Left ventricle myocardium inferior (tissue), 1 donor: ENCODE measurements at places on chromosomes 13 and 19.

DNA sequence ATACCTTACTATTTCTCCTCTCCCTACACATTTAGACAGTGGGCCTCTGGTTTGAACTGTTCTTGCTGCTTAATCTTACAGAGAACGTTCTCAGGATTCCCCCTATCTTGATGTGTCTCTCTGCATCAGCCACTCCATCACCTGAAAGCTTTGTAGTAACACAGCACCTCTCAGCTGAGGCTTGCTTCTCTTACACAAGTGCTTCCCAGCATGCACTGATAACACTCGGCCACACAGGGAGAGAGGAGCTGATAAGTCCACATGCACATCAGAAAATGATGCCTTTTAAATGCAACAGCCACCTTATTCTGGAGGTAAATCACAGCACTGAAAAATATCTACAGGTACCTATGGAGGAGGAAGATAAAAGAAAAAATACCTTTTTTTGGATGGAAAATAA lies 192.2 kb upstream of the TSHZ3 start:
- peaks cover 73% of the 10 kb centered on the region for H3K27me3 ChIP-seq
- no peak overlapping the region for H3K4me3 ChIP-seq
- H3K36me3 ChIP-seq, result no peaks in the 10 kb centered on the region
- no peak overlapping the region for H3K27ac ChIP-seq
- no peaks in the 10 kb centered on the region for H3K4me1 ChIP-seq

DNA sequence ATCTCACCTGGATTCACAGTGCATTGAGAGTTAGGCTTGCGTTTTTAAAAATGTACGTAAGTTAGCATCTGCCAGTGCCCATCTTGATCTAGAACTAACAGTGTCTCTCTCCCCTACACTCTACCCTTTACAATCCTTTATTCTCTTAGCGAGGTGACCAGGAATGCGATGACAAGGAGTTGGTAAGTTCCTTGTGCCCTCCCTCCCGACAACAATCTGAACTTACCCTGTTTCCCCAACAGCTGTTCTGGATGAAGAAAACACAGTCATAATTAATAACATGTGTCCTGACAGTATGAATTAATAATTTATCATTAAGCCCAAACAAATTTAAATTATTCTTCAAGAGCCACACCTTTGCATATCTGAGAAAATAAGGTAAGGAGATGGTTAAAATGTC lies 6.3 kb downstream of the TSHZ3 start:
- H3K4me1 ChIP-seq, result peaks cover 31% of the 10 kb centered on the region
- no peak overlapping the region for H3K4me3 ChIP-seq
- DNase-seq, result no peak
- H3K27ac ChIP-seq, result no peak overlapping the region

GRCh38 chr13:113065406-113066141 lies 40.0 kb upstream of the F7 start:
- H3K27ac ChIP-seq, result no peak overlapping the region
- H3K4me3 ChIP-seq, result no peak overlapping the region
- H3K4me1 ChIP-seq, result no peaks in the 10 kb centered on the region
- DNase-seq, result no peak

GRCh38 chr13:24355103-24355502 lies 45.7 kb downstream of the C1QTNF9 start:
- H3K36me3 ChIP-seq, result no peaks in the 10 kb centered on the region
- no peak overlapping the region for H3K4me3 ChIP-seq
- DNase-seq, result no peak
- no peaks in the 10 kb centered on the region for H3K4me1 ChIP-seq
- no peak overlapping the region for H3K27ac ChIP-seq

GRCh38 chr19:4009990-4010807 lies 2.7 kb downstream of the PIAS4 start:
- H3K27ac ChIP-seq, result peak overlapping the region; percentile 41
- H3K4me3 ChIP-seq, result peak overlapping the region; percentile 23
- DNase-seq, result no peak

GRCh38 chr13:33479105-33479504 lies 193.6 kb upstream of the STARD13 start:
- no peaks in the 10 kb centered on the region for H3K4me1 ChIP-seq
- no peaks in the 10 kb centered on the region for H3K27me3 ChIP-seq
- DNase-seq, result no peak
- H3K4me3 ChIP-seq, result no peak overlapping the region
- H3K36me3 ChIP-seq, result no peaks in the 10 kb centered on the region

GRCh38 chr13:52924289-52925148 lies 76.1 kb upstream of the PCDH8 start:
- H3K4me3 ChIP-seq, result no peak overlapping the region
- H3K27ac ChIP-seq, result peak overlapping the region; percentile 64
- peaks cover 66% of the 10 kb centered on the region for H3K27me3 ChIP-seq
- no peak for DNase-seq

DNA sequence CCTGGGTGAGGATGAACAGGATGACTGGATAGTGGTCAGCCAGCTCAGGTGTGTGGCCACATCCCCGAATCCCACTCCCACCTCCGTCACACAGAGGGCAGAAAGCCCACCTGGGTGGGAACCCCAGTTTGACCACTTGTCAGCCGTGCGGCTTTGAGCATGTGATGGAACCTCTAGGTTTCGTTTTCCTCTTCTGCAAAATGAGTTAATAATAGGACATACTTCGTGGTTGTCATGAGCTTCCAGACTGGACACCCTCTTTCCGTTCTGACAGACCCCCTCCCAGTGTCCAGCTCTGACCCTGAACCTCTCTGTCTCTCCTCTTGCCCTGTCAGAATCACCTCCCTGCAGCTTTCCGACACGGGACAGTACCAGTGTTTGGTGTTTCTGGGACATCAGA lies 1.8 kb downstream of the AXL start:
- H3K36me3 ChIP-seq, result no peaks in the 10 kb centered on the region
- DNase-seq, result no peak
- peak overlapping the region; percentile 91 for H3K27ac ChIP-seq
- H3K4me1 ChIP-seq, result peaks cover 32% of the 10 kb centered on the region
- H3K4me3 ChIP-seq, result peak overlapping the region; percentile 73

- peaks cover 49% of the 10 kb centered on the region for H3K4me1 ChIP-seq
- H3K36me3 ChIP-seq, result peaks cover 5% of the 10 kb centered on the region
- peak; percentile 45 for DNase-seq
Measured at GRCh38 chr19:34254698-34255432, 511 bp downstream of the GARRE1 start.

DNA sequence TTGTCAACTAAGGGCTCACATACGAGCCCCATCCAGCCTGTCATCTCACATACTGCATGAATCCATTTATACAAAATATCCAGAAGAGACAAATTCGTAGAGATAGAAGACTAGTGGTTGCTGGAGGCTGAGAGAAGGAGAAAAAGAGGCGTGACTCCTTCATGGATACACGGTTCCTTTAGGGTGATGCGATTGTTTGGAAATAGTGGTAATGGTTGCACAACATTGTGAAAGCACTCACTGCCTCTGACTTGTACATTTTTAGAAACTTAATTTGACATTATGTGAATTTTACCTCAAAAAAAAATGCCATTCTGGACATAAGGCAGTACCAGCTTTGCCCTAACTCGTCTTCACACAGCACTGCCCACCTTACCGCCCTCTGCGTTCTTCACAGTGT lies 27.3 kb downstream of the IGFL1 start:
- H3K4me1 ChIP-seq, result no peaks in the 10 kb centered on the region
- peaks cover 59% of the 10 kb centered on the region for H3K27me3 ChIP-seq
- H3K36me3 ChIP-seq, result no peaks in the 10 kb centered on the region

GRCh38 chr13:44040070-44040817 lies 160.5 kb downstream of the LACC1 start:
- DNase-seq, result no peak
- no peaks in the 10 kb centered on the region for H3K4me1 ChIP-seq
- H3K4me3 ChIP-seq, result no peak overlapping the region
- no peaks in the 10 kb centered on the region for H3K36me3 ChIP-seq
- no peak overlapping the region for H3K27ac ChIP-seq

DNA sequence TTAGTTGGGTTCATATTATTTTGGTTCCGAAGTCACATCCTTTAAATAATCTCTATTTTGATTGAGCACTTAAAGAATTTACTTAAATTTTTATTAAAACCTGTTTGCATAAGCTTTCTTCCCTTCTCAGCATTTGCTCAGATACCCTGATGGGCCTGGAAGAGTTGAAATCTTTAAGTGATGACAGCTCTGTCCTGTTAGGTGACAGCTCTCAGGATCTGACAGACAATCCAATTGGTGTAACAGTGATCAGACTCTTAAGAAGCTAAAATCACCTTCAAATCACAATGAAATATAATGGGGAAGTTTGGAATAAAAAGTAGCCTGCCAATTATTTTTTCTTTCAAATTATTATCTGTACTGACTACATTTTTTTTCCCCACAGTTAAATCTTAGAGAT lies 284.4 kb downstream of the LMO7 start:
- no peaks in the 10 kb centered on the region for H3K27me3 ChIP-seq
- no peak overlapping the region for H3K4me3 ChIP-seq
- no peak for DNase-seq
- H3K27ac ChIP-seq, result no peak overlapping the region
- no peaks in the 10 kb centered on the region for H3K36me3 ChIP-seq
- peaks cover 9% of the 10 kb centered on the region for H3K4me1 ChIP-seq

GRCh38 chr13:68345963-68346531 lies 1115.9 kb upstream of the PCDH9 start:
- no peaks in the 10 kb centered on the region for H3K4me1 ChIP-seq
- H3K27ac ChIP-seq, result no peak overlapping the region
- DNase-seq, result no peak
- no peaks in the 10 kb centered on the region for H3K27me3 ChIP-seq

DNA sequence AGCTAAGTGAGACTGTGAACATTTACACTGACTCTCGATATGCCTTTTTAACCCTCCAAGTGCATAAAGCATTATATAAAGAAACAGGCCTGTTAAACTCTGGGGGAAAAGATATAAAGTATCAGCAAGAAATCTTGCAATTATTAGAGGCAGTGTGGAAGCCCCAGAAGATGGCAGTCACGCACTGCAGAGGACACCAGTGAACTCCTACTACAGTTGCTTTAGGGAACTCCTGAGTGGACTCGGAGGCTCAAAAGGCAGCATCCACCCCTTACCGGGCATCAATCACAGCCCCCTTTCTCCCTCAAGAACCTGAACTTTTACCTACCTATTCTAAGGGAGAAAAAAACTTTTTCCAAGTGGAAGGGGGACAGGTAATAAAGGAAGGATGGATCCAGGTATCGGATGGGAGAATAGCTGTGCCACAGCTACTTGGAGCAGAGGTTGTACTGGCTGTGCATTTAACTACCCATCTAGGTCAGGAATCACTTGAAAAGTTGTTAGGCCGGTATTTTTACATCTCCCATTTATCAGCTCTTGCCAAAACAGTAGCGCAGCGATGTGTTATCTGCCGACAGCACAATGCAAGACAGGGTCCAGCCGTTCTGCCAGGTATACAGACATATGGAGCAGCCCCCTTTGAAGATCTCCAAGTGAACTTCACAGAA lies 80.1 kb downstream of the ZNF486 start:
- no peaks in the 10 kb centered on the region for H3K27me3 ChIP-seq
- no peak overlapping the region for H3K27ac ChIP-seq
- H3K4me3 ChIP-seq, result no peak overlapping the region
- H3K4me1 ChIP-seq, result no peaks in the 10 kb centered on the region

DNA sequence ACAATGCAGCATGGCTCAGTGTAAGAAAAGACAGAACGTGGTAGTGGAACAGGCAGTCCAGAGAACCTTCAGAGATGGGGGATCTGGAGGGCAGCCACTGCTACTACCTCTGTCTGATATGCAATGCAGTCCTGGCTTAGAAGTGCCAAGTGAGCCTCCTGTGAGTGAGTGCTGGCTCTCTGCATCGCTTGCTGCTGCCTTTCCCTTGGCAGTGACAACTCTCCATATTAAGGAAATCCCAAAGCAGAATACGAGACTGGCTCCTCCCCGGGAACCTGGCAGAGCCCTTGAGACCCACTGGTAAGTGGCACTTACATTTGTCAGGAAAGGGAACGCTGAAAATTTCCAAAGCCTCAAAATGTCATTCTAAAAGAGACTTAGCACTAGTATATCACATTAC lies 7.5 kb downstream of the DOCK9 start:
- peak; percentile 37 for DNase-seq
- H3K27ac ChIP-seq, result peak overlapping the region; percentile 70
- H3K36me3 ChIP-seq, result no peaks in the 10 kb centered on the region
- no peaks in the 10 kb centered on the region for H3K27me3 ChIP-seq
- peak overlapping the region; percentile 22 for H3K4me3 ChIP-seq

- H3K36me3 ChIP-seq, result no peaks in the 10 kb centered on the region
- H3K27ac ChIP-seq, result no peak overlapping the region
- H3K4me1 ChIP-seq, result no peaks in the 10 kb centered on the region
Measured at GRCh38 chr19:7698583-7698982, 3.3 kb downstream of the FCER2 start.

GRCh38 chr19:58395220-58395978 lies at the start of gene RNF225:
Gene RNF225, plus strand, starts transcription at chr19:58395656. Its CDS starts 434 bp downstream, at chr19:58396090.
- H3K27ac ChIP-seq, result no peak within 1 kb of the TSS
- peaks cover 48% of the 10 kb centered on the region for H3K36me3 ChIP-seq
- peaks cover 34% of the 10 kb centered on the region for H3K27me3 ChIP-seq
- DNase-seq, result no peak
- peak within 1 kb of the TSS; percentile 33 for H3K4me3 ChIP-seq

GRCh38 chr19:2201473-2202148 lies 34.5 kb downstream of the PLEKHJ1 start:
- H3K27me3 ChIP-seq, result no peaks in the 10 kb centered on the region
- no peak for DNase-seq
- H3K36me3 ChIP-seq, result peaks cover 37% of the 10 kb centered on the region
- no peaks in the 10 kb centered on the region for H3K4me1 ChIP-seq

GRCh38 chr19:2810141-2811091 lies 9.3 kb upstream of the ZNF554 start:
- no peak overlapping the region for H3K27ac ChIP-seq
- H3K36me3 ChIP-seq, result peaks cover 66% of the 10 kb centered on the region
- DNase-seq, result no peak
- no peak overlapping the region for H3K4me3 ChIP-seq
- no peaks in the 10 kb centered on the region for H3K4me1 ChIP-seq

DNA sequence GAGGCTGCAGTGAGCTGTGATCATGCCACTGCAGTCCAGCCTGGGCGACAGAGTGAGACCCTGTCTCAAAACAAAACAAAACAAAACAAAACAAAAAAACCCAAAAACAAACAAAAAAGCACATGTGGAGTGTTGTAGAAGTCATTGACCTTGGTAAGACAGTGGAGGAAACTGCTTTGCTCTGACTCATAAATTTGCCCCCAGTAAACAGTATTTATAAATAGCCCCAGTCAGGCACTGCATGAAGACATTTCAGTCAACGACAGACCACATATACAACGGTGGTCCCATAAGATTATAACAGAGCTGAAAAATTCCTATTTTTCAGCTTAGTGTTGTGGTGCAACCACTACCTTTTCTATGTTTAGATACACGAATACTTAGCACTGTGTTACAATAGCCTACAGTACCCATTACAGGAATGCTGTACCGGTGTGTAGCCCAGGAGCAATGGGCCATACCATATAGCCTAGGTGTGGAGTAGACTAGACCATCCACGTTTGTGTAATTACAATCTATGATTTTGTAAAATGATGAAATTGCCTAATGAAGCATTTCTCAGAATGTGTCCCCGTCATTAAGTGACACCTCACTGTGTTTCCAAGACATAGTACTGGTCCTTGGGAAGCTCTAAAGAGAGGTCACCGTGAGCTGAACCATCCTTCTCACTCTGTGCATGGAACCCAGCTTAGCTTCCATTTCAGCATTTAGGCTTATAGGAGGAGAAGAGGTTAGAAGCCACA lies 1.1 kb downstream of the ARL11 start:
- no peak for DNase-seq
- no peaks in the 10 kb centered on the region for H3K27me3 ChIP-seq
- peaks cover 45% of the 10 kb centered on the region for H3K4me1 ChIP-seq
- peak overlapping the region; percentile 27 for H3K4me3 ChIP-seq
- H3K27ac ChIP-seq, result peak overlapping the region; percentile 61
- H3K36me3 ChIP-seq, result no peaks in the 10 kb centered on the region

- peaks cover 25% of the 10 kb centered on the region for H3K4me1 ChIP-seq
- DNase-seq, result peak; percentile 85
- no peaks in the 10 kb centered on the region for H3K27me3 ChIP-seq
- no peaks in the 10 kb centered on the region for H3K36me3 ChIP-seq
- peak overlapping the region; percentile 79 for H3K27ac ChIP-seq
Measured at GRCh38 chr19:45455707-45456499, 11.9 kb upstream of the FOSB start.
